Cerebellum (tissue), 4 donors: ENCODE measurements at places on chromosomes 13 and 19.
A peak's percentile ranks its signal among the peaks of the same experiment; 100 is the strongest.

DNA sequence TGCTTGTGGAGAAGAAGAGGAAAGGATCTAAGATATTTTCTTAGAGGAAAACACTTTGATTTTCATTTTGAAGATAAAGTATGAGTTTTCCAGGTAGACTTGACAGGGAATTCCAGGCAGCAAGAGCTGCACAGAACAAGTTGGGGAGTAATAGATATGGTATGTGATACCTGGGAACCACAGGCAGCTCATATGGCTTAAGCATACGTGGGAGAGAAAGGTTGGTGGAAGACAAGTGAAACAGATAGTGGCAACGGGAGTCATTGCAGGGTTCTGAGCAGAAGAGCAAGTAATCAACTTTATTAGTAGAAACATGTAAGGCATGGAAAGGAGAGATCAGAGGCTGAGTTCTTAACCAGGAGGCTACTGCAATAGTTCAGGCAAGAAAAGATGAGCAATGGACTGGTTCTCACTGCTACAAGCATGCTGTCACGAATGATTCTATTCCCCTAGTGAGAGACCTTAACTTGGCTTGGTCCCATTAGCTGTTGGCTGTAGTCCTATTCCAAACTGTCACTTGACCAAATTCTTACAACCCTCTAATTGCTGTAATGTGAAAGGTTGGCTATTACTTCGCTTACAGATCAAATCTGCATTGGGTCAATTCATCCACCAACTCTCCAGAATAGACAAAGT, 217.9 kb downstream of the VWA8 start:
- DNase-seq, result no peak

DNA sequence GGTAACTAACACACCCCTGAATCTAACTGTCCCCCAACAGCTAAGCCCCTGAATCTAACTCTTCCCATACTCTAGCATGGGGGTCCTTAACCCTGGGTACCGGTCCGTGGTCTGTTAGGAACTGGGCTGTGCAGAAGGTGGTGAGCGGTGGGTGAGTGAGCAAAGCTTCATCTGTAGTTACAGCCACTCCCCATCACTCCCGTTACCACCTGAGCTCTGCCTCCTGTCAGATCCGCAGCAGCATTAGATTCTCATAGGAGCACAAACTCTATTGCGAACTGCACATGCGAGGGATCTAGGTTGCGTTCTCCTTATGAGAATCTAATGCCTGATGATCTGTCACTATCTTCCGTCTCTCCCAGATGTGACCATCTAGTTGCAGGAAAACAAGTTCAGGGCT, 6.2 kb upstream of the PHLDB3 start:
- no peak for DNase-seq

GRCh38 chr13:31543190-31543589, 196.1 kb upstream of the RXFP2 start:
- DNase-seq, result no peak

GRCh38 chr19:18049385-18049784, 37.3 kb downstream of the IL12RB1 start:
- DNase-seq, result peak; percentile 20

DNA sequence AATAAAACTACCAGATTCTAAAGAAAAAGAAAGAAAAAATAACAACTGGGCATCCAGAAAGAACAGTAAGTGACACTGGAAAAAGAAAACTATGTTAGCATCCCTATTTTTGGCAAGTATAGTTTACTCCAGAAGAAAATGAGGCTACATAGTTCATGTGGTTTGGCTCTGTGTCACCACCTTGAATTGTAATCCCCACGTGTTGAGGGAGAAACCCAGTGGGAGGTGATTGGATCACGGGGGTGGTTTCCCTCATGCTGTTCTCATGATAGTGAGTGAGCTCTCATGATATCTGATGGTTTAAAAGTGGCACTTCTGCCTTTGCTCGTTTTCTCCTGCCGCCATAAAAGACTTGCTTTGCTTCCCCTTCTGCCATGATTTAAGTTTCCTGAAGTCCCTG, 76.9 kb downstream of the ITGBL1 start:
- DNase-seq, result no peak

- DNase-seq, result peak; percentile 68
Observed at GRCh38 chr19:47230054-47230920, 712 bp downstream of the BBC3 start.

DNA sequence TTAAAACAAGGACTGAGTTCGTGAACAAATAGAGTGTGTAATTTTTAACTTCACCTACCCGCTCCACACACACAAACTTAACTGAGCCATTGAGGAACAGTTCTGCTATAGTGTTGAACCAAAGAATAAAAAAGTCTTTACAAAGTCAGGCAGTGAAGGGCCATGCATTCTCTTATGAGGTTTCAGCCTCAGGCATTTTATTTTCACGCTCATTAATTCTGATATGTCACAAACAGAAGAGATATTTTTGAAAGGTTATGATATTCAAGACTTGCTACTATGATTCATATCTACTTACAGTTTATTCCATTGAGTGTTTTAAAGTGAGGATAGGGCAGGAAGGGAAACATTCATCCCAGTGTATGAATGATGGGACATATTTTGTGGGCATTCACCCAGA, 282.2 kb downstream of the SLITRK5 start:
- DNase-seq, result no peak

DNA sequence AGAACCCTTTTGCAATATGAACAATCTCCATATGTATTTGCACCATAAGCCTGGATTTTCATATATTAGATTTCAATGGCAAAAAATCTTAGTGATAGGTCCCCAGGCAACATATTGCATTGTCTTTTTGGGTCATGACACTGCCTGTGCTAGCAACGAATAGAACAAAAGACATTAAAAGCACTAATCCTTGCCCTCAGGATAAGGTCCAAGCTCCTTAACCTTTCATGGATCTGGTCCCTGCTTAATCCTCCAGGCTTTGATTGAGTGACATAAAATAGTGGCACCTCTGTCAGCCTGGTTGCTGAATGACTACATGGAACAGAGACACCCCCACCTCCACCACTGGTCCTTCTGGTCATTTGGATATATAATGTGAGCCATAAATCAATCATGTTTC, 134.4 kb downstream of the RBM26 start:
- DNase-seq, result no peak

GRCh38 chr19:46967578-46968032, 52.0 kb upstream of the NPAS1 start:
- DNase-seq, result peak; percentile 36

GRCh38 chr13:98942485-98942884, 35.4 kb downstream of the DOCK9 start:
- DNase-seq, result no peak

DNA sequence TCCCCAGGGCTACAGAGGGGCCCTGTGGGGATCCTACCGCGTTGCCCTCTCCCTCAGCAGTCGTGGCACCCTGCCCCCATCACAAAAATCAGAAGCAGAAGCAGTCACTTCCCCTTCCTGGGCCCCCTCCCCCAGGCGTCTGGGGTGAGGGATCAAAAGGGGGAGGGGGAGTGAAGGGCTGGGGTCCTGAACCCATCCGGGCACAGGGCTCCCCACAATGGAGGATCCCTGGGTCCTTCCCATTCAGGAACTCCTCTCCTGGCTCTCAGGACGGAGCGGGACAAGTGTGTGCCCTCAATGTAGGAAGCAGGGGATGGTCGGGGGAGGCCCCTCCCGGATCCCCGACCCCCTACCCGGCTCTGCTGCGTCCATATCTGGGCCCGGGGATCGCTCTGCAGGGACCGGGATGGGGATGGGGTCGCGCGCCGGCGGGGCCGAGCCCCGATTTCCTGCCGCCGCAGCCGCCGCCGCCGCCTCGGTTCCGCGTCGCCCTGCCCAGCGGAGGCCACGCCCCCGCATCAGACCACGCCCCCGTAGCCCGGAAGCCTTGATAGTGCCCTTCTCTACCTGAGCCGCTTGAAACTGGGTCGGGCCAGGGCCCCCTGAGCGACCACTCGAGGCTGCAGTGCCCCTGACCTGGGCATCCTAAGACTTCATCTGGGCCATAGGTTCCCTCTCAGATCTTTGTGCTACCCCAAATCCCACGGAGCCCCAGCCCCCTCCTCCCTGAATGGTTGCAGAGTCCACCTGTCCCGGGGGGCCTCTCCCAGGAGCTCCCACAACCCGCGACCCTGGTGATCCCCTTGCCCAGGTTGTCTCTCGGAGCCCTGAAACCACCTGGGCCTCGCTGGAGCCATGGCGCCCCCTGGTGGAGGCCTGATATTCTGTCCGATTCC, at the start of gene GMIP:
GMIP (minus strand) TSS at position 500 of the 896 bp plus-strand sequence; CDS start at position 372, 128 bp downstream.
- peak; percentile 73 for DNase-seq

GRCh38 chr13:107838588-107839161, 376.7 kb downstream of the LIG4 start:
- DNase-seq, result no peak
